ENCODE measurements at places on chromosomes 5 and 9.

DNA sequence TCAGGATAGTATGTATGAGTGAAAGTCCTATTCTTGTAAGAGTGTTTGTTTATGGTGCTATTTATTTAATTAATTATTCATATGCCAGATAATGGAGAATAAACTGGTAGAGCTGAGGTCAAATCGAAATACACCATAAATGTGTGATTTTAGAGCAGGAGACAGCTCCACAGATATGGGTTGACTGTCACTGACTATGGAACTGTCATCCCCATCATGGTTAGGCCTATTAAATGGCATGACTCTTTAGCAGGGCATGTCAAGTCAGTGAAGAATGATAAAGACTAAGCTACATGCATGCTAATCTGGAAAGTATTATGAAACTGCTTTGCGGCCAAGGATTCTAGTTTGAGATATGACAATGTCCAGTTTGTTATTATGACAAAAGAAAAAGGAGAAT, 658.6 kb downstream of the ISL1 start:
- DNase-seq: no peak

- DNase-seq: no peak
Observed at GRCh38 chr5:174535669-174536068, 188.7 kb upstream of the MSX2 start.

- DNase-seq: no peak
Observed at GRCh38 chr5:31442058-31442745, 89.7 kb downstream of the DROSHA start.

DNA sequence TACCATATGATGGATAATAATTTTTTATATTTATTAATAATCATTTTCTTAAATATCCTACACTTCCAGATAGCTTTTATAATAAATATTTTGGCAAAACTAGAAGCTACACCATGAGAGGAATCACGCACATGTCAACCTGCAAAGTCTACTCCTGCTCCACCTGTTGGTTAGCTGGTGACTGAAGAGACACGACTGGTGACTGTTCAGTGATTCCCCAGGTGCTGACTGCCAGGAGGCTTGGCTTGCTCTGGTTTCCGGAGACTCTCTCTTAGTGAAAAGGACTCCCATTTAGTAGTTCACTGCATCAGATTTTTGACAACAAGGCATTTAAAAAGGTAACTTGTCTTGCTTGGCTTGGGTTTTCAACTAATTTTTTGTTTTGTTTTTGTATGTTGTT, 20.9 kb downstream of the GZMA start:
- no peak for DNase-seq

- DNase-seq: no peak
Observed at GRCh38 chr5:9898319-9898718, 268.2 kb upstream of the TAS2R1 start.

DNA sequence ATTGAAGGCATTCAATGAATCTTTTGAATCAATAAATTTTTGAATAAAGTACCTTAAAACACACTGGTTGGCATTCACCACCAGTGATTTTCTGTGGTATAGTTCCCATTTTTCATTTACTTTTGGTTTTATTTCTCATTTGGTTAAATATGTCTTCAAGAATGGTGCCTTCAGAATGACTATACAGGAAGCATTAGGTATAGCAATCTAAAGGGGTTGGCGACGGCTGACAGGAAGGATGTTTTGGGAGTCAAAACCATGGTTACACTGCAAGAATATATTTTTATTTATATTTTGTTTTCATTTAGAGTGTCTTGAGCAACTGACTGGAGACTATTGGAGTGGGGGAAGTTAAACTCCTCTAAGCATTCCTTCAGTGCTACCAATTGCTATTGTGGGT, 235.7 kb downstream of the HTR1A start:
- no peak for DNase-seq

GRCh38 chr5:177479774-177480173, 6.3 kb upstream of the DBN1 start:
- no peak for DNase-seq

DNA sequence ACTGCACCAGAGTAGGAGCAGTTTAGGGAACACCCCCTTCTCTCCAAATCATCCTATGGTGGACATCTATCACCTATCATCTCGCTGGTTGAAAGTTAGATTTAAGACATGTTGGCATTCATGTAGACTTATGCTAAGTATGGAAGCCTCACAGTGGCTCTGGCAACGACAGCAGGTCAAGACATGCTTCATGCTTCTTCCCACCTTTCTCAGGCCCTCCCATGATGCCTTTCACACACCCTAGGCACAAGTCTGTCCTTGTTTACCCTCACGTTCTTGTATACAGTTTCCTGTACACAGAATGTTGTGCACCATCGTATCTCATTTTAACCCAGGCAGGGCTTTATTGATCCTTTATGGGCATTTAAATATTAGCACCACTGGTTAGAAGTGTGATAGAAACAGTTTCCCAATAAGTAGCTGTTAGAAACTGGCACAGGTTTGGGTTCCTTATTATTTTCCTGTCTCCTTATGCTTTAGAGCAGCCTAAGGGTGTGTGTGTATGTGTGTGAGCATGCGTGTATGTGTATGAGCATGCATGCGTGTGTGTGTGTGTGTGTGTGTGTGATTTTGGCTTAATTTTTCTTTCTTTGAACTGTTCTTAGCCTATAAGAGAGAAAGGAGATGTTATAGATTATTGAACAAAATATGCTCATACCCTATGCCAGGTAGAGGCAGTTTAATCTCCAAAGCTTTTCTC, 160.6 kb downstream of the NTRK2 start:
- no peak for DNase-seq

GRCh38 chr5:88881571-88881971, 1.4 kb downstream of the MEF2C start:
- no peak for DNase-seq

GRCh38 chr5:14082523-14082922, 60.6 kb upstream of the TRIO start:
- no peak for DNase-seq

DNA sequence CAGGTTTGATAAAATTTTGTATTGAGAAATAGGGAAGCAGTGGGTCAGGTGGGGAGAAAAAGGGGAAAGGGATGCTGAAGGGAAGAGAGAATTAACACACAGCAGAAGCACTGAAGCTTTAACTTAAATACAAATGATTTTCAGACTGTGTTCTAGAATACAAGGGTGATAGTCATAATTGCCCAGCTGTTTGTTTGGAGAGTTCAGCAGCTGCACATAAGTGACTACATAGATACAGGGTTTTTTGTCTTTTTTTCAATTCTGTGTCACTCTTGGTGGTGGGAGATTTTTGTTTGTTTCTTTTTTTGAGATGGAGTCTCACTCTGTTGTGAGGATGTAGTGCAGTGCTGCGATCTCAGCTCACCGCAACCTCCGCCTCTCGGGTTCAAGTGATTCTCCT, 590.4 kb upstream of the SEMA6A start:
- no peak for DNase-seq

- DNase-seq: no peak
Observed at GRCh38 chr9:36078051-36078450, 41.3 kb downstream of the RECK start.

GRCh38 chr5:72110394-72111013, 3.2 kb downstream of the MAP1B start:
- no peak for DNase-seq

DNA sequence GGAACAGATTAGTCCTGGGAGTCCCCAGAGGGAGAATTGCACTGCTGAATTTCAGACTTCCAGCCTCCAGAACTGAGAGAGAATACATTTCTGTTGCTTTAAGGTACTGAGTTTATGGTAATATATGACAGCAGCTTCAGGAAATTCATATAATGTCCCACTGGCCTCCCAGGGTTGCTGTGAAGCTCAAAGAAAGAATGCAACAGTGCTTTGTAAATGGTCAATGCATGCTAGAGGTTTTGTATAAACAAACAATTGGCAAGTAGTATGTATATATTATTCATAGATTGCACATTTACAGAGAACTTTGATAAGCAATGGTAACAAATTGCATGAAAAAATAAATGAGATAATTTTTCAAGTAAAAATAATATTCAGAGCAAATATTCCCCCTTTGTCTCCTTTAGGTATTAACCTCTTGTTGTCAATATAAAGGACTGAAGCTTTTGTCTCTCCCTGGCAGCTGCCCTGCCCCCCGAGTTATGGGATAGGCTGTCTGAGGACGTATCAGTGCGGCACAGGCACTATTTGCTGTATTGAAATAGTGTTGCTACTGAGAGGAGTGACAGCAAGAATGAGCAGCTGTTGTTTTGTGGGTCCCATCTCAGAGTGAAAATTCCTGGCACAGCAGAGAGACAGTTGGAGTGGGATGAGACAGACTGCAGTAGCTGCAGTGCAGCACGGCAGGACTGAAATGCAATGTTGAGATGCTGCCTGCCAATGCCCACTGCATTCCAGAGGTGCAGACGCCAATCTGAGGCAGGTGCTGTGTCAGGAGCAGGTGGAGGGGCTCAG, 194.2 kb upstream of the GLRA1 start:
- DNase-seq: no peak

DNA sequence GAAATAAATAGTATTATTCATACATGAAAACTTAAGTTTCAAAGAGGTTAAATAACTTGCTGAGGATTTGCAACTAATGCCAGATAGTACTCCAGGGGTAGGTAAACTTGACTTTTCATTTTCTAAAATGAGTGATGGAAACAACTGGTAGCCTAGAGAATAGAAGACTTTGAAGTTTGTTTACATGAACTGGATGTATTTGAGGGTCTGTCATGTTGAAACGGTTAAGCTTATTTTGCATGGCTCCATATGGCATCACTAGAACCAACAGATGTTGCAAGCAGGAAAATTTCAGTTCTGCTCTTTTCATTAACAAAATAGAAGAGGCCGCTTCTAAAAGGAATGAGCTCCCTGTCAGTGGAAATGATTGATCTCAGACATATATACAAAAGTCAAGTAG, 105.1 kb upstream of the SGCD start:
- no peak for DNase-seq

GRCh38 chr9:105656131-105656921, 5.9 kb upstream of the TAL2 start:
- DNase-seq: no peak

- no peak for DNase-seq
Observed at GRCh38 chr5:153571162-153571561, 80.7 kb downstream of the GRIA1 start.

GRCh38 chr9:16045651-16046280, 492.9 kb downstream of the CCDC171 start:
- DNase-seq: no peak

- no peak for DNase-seq
Observed at GRCh38 chr9:109918339-109919163, 138.6 kb downstream of the PALM2AKAP2 start.

DNA sequence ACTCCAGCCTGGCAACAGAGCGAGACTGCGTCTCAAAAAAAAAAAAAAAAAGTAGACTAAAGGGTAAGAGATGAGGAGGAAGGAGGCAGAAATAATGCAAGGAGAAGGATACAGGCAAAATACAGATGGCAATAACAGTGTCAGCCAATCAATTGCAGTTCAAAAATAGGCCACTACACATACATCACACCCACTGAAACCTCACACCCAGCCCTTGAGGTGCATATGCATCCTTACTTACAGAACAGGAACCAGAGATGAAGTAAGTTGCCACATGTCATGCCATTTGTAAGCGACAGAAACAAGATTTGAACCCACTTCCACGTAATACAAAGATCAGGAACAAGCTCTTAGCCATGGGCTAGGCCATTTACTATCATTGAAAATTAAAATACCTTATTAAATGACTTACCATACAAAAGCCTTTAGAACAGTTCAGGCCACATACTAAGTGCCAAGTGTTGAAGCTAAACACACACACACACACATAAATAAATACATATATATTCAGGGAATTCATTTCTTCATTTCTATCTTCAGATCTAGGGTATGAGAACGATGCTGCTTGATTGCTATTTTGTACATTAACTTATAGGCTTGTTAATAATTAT, 98.4 kb downstream of the FNBP1 start:
- DNase-seq: peak; percentile 10

DNA sequence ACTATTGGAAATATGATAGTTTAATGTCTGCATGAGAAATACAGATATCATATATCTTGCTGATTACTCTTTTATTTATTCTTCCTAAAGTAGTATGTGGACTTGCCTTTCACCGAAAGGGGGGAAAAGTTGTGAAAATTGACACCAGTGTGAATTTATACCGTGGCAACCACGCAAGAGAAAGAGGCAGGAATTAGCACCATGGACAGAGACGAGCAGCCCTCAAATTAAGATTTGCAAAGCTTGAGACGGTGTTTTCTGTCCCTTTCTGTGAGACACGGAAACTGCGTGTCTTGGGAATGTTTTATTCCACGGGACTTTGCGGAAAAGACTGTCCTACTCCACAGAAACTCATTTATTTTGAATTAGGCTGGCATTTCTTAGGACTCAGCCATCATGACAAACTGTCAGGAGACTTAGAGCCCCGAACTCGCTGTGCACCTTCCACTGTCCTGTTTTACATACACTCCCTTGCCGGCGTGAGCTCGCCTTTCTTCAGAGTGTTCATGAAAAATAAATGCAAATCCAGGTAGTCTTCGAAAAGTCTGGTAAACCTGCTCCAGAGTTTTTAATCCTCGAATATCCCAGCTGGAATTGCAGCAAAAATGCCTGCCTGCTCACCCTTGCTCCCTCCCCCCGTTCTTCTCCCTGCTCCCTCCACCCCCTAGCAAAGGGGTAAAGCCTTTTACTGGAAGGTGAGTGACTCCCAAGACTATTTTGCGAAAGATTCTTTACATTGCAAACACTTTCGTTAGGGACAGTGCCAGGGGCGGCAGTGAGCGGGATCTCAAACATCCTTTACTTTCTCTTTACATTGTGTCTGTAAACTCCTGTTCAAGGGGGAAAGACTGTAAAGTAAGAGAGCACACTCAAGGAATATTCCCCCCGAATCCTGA, 3.8 kb upstream of the ELAVL2 start:
- DNase-seq: no peak

- DNase-seq: no peak
Observed at GRCh38 chr9:37286530-37287175, 135.8 kb upstream of the GRHPR start.

DNA sequence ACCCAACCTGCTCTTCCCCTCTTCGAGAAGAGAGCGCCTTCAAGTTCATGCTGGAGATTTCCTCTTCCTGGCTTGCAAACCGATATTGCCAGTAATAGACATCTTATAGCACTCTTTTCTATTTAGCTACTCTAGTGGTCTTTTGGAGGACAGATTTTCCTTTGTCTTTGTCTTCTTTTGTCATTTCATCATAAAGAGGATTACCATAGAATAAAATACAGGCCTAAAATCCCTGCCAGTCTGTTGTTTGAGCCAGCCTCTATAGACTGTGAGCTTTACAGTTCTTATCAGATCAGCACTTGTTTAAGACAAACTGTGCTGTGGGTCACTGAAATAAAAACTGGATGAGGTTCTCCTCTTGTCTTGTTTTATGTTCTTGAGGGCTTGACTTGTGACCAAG, 802.8 kb downstream of the NR2F1-AS1 start:
- DNase-seq: no peak

DNA sequence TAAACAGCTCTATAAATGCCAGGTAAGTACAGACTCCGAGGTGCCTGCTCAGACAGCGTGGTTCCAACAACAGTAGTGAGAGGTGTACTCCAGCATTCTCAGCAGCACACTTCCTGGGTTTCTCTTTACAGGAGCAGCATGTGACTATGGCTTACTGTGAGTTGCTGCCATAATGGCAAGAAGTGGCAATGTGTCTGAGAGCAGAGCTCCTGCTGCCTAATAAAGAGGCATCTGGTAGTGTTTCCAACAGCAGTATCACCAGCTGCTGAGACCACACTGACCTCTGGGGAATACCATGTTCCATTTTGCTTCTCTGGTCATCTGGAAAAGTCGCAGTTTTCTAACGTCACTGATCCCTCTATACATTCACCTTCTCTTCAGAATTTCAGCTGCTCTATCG, 398.2 kb downstream of the SLCO4C1 start:
- no peak for DNase-seq
